ENCODE measurements at places on chromosomes 4 and X. TPM values are rescaled to one million over a fixed set of nuclear protein-coding genes. Genes with fewer than 3 reads are reported as not detected.

ARHGEF38 gene
- total RNA-seq: not detected

CDS1 gene
- total RNA-seq: 0.28 TPM

DOK7 gene
- not detected for total RNA-seq

FHIP1A gene
- total RNA-seq: 0.43 TPM

FRAS1 gene
- total RNA-seq: 5.0 TPM

SMPX gene
- not detected for total RNA-seq

CCNA2 gene
- 5.3 TPM for total RNA-seq

AMBN gene
- not detected for total RNA-seq

PABPC5 gene
- total RNA-seq: 1.1 TPM

RRH gene
- 0.09 TPM for total RNA-seq

SLC10A6 gene
- 0.28 TPM for total RNA-seq
